ENCODE measurements at places on chromosomes 12 and 14.
A peak's percentile ranks its signal among the peaks of the same experiment; 100 is the strongest.

- no peak for DNase-seq
Measured at GRCh38 chr12:51721282-51721940, 127.1 kb downstream of the FIGNL2 start.

GRCh38 chr12:109553483-109553882 lies 19.8 kb downstream of the MMAB start:
- DNase-seq = no peak

GRCh38 chr12:623865-624372 lies 39.3 kb downstream of the NINJ2 start:
- DNase-seq = no peak

GRCh38 chr14:35326375-35326774 lies 34.2 kb downstream of the PSMA6 start:
- no peak for DNase-seq

GRCh38 chr12:14949631-14950030 lies 11.3 kb upstream of the ERP27 start:
- no peak for DNase-seq

DNA sequence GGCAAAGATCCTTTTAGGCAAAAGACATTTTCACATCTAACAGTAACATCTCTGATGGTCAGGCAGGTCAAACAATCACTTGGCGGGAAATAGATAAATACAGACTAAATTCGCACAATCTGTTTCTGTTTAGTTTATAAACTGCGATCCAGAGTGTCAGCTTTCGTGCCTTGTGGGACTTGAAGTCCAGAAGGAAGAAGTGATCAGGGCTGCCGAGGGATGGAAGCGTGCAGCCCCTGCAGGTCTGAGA lies 245 bp upstream of the BRMS1L start:
- no peak for DNase-seq

DNA sequence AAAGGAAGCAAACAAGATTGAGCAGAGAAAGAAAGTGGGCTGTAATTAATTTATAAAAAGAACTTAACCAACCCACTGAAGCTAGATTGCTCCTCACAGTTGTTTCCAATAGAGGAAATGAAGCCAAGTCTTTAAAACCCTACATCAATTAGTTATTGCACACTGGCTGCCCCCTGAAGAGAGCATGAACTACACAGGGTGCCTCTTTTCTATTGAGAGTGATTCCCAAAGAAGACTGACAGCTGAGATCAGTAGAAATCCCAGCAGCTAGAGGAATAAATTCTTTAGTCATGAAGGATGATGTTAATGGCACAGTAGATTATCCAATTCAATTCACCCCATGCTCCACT lies 8.6 kb upstream of the USP15 start:
- no peak for DNase-seq

DNA sequence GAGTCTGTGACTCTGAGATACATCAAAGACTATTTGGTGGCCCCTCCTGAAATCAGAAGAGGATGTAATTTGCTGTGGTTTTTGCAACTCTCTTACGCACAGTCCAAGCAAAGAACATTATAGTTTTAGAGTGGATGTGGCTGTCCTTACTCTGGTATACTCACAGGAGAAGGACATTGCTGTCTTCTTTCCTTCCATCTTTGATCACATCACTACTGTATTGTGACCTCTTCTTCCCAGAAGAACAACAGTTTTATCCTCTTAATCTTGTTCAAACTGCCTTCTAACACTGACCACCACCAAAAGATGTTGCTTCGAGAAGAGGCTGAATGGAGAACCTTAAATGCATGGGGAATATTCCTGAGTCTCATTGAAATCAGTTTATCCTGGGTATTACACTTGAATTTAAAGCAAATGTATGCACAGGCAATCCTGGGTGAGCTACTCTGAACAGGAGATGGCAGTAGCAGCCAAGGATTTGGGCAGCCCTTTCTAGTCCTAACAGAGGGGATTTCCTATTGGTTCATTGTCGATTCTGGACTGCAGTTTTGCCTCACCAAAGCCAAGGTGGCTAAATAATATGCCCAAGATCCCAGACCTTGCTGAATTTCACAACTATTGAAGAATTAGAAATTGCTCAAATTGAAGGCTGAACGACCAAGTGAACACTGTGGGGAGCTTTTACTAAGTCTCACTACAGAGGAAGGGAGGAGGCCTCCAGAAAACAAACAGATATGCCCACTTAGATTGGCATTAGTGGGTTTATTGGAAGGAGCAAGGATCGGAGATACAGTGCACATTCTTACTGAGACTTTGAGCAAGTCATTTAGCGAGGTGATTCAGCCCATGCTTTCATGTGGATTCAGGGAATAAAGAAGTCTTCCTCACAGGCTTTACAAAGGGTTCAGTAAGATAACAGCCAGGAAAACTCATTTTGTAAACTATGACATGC lies 282.8 kb downstream of the PAWR start:
- peak; percentile 30 for DNase-seq

- no peak for DNase-seq
Measured at GRCh38 chr14:54784657-54785056, 118.0 kb downstream of the GCH1 start.

GRCh38 chr14:71116568-71117122 lies 209.4 kb downstream of the PCNX1 start:
- DNase-seq = no peak

GRCh38 chr12:94725375-94726168 lies 75.2 kb upstream of the TMCC3 start:
- no peak for DNase-seq

- no peak for DNase-seq
Measured at GRCh38 chr14:53953828-53954550, 2.6 kb downstream of the BMP4 start.

DNA sequence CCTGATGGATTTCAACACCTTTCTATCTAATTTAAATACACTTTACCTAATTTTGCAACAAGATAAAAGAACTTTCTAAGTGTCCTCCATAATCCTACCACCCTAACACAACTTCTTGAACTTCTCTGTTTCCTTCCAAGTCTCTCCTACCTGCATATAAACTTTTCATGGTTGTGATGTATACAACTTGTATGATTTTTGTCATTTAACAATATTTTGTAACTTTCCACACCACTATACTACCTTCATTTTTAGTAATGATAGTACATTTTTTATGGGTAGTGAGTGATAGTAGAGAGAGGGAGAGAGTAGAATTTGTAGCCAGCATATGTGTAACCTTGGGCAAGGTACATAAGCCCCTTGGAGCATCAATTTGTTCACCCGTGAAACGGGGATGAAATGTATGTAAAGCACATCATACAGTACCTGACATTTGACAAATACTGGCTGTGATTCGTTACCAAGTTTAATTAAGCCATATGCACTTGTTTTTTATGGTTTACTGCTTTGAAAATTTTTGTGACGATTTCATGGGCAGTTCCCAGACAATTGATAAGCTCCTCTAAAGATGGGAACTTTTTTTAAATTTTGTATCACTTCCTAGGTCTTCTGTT lies 177.8 kb upstream of the SLC38A2 start:
- no peak for DNase-seq

- DNase-seq = no peak
Measured at GRCh38 chr14:105537580-105538474, 11.4 kb downstream of the TMEM121 start.

GRCh38 chr12:127396734-127397133 lies 870.2 kb upstream of the TMEM132C start:
- DNase-seq = no peak

DNA sequence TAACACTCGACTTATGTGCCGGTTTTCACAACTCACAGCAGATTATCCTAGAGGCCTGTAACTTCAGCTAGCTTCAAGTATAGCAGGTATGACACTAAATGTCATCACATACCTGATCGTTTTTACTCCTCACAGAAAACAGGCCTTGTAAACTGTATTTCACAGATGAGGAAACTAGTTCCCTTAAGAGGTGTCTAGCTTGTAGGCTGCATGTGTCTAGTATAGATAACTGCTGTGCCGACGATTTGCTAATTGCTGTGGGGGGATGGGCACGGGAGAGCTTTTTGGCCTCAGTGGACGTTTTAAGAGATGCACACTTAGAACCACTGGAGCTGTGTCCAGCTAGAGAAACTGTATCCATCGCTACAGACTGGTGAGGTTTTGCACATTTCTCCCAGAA lies 78.8 kb downstream of the PAPOLA start:
- no peak for DNase-seq

DNA sequence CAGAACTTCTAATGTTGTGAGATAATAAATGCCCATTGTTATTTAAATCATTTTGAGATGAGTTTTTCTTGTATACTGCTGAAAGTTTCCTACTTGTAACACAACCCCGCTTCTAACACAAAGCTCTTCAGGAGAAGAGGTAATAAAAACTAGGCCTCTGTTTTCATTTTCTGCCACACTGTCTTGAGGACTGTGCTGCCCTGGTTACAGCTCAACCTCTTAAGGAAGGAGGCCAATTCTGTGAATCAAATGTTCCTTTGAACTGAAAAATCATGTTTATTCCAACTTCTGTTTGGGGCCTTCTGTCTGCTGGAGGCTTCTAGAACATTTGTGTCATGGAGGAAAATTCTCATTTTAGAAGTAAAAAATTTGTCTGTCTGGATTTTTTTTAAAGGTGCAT lies 100.3 kb downstream of the LRIG3 start:
- no peak for DNase-seq

DNA sequence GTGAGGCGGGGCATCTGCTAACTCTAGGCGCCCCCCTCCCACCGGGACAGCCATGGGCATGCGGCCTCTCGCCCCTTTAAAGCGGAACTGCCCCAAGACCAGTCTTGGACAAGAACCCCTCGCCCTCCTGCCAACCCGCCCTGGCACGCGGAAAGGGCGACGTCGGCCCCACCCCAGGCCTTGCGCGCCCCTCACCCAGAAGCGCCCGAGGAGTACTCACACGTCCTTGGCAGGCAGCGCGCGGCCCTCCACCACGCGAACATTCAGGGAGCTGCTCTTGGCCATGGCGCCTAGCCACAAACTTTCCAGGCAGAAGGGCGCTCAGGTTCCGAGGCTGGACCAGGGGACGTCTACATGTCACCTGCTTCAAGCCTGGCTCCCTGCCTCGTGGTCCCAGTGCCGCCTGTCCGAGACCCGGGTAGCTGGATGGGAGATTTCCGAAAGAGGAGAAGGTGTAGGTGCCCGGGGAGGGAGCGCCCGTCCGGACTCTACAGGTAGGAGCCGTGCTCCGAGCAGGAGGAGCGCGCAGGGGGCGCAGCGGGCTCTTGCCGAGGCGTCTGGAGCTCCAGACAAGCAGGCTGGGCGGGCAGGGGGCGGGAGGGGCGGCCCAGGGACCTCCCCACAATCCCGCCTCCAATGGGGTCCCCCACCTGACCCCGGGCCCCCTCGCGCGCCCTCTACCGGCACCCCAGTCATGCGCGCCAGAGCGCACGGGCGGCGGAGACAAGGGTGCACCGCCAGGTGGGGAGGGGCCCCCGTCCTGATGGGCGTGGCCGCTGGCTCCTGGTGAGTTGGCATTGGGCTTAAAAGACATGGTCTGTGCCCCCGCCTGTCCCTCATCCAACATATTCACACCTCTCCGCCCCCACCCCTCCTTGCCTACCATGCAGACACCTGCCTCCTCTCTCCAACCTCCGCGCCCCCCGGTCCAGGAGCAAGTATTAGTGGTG lies at the start of gene RASAL1:
Gene RASAL1, minus strand, starts transcription at position 584 of the 950 bp plus-strand sequence. Its CDS starts 299 bp downstream, at position 285.
- DNase-seq = peak; percentile 94

- no peak for DNase-seq
Measured at GRCh38 chr12:51546097-51546496, 44.9 kb upstream of the SCN8A start.
